ENCODE measurements at places on chromosomes 7 and 10.

DNA sequence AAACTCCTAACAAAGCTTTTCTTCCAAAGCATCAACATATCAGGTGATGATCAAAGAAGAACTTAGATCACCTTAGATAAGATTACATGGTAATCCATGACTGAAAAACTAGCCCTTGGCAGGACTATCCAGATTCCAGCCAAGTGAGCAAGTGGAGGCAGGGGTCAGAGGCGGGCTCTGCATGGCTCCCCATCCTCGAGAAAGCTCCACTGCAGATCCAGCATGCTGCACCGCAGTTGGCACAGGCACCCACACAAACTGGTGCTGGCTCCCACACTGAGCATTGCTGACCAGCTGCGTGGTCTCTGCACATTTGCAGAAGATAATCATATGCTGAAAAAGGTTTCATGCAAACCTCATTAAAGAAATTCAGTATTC, 10.1 kb downstream of the PSAP start:
- DNase-seq = no peak

GRCh38 chr10:77578583-77579227, 58.9 kb downstream of the KCNMA1 start:
- DNase-seq = no peak

DNA sequence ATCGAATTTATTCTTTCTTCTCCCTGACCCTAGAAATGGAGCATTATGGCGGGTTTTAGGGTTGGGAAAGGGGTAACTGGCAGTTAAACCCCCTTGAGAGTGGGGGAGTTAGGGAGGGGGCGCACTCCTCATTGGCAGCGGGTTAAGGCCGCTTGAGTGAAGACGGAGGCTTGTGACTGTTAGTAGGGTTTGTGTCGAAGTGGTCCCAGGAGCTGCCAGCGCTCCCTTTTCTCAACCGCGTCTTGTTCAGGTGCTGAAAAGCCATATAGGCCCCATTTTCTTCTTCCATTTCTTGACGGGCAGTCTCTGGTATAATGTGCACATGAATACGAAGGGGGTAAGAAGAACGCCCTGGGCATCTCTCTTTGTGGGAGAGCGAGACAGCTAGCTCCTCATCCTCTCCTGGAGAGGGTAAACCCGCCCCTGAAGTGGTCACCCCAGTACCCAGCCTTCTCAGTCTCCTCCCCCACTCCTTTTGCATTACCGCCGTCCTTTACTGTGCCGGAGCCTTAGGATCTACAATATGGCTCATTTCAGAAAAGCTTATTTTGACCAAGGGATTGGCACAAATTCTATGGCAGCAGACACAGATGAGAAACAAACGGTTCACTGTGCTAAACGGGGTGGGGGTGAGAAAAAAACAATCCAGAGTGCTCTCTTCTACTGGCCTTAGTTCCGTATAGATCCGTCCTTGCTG, 836 bp downstream of the KMT2E start:
- peak; percentile 24 for DNase-seq

- DNase-seq = no peak
Measured at GRCh38 chr7:101733713-101734475, 83.5 kb upstream of the CUX1 start.

DNA sequence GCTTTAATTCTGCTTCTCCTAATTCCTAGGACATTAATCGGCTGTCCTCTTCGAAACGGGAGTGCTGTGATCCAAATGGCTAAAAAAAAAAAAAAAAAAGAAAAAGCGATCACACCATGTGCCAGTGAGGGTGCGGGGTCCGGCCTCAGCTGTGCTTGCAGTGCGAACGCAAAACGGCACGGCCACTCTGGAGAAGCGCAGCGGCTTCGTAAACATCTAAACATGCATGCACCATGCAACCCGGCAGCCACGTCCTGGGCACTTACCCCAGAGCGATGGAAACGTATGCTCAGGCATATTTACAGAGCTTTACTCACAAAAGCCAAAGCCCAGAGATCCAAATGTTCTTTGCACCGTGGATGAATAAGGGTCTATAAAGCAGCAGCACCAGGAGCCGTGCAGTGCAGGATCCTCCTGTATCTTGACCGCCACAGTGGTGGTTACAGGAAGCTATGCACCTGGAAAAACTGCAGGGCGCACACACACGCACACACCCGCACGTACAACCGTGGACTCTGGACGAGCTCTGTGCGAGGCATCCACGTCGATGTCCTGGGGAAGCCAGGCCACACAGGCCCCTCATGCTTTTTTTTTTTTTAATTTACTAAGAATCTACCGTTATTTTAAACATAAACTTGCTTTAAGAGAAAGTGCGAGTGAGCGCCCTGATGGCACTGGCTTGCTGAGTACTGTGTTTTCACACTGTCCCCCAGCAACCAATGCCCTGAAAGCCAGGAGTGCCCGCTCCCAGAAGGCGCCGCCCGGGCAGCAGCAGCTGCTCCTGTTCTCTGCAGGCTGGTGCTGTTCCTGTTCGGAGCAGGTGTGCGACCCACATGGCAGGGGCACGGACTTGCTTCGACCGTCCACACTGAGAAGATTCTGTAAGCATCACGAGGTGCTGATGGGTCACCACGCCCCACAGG, 25.0 kb downstream of the GPER1 start:
- no peak for DNase-seq

- DNase-seq = no peak
Measured at GRCh38 chr7:45923290-45923689, 2.2 kb upstream of the IGFBP3 start.

GRCh38 chr10:23363793-23364135, 19.2 kb upstream of the C10orf67 start:
- no peak for DNase-seq

DNA sequence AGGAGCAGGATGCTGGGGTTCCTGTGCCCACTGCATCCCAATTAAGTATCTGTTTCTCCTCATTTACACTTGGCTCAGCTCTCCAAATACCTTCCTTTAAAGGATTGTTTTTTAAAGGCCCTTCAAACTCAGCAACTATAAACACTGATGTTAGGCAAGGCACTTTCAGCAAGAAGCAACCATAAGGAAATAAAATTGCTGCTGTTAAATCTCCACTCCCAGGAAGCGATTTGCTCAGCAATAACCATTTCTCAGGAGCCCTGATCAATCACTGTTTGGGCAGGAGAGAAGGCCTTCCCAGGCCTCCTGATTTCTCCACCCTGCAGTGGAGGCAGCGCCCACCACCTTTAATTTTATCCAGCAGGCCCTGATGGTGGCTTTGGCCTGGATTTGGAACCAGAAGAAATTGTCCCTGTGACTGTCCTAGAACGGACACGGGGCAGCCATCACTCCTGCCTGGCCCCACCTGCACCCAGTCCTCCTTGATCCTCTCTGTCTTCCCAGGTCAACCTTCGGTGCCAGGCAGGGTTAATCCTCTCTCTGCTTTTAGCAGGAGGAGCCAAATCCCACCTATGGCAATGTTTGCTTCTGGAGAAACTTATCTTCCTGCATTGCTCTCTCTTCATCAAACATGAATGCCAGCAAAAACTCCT, 199.8 kb downstream of the PLXNA4 start:
- DNase-seq = no peak

- no peak for DNase-seq
Measured at GRCh38 chr10:92664322-92664721, 25.4 kb upstream of the HHEX start.

All from GM12892 (cell line).